RKO (cell line): ENCODE measurements at places on chromosomes 3 and 15.

DNA sequence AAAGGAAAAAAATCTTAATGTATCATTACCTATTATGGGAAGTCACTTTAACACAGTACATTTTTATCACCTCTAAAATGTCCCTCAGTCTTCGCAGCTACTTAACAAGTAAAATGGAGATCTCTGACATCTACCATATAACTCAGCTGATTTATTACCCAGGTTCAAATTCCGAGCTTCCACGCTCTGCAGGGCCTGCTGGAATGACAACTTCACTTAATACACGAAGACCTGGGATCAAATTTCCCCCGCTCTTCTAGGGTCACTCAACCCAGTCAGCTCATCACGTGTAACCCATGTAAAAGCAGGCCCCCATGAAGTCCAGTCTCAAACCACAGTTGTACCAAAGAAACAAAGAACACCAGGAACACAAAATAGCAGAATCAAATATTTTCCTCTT, 44.2 kb upstream of the ACP3 start:
- DNase-seq: no peak

DNA sequence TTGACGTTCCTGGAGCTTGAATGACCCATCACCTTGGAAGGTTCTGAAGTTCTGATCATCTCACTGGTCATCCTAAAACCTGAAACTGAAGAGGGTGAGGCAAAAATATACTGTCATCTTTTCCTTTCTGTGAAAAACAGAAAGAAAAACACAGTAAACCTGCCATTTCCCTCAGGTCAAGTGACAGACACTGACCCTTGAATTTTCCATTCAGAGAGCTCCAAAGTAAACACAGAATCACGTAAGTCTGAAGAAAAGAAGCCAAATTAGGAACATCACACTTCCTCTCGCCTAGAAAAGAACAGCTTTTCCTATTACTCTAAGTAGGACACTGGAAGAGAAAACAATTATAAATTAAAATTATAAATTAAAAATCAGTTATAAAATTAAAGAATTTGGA, 78.7 kb upstream of the TGFBR2 start:
- no peak for DNase-seq

GRCh38 chr3:64067506-64068346, 44.4 kb upstream of the PSMD6 start:
- DNase-seq: no peak

DNA sequence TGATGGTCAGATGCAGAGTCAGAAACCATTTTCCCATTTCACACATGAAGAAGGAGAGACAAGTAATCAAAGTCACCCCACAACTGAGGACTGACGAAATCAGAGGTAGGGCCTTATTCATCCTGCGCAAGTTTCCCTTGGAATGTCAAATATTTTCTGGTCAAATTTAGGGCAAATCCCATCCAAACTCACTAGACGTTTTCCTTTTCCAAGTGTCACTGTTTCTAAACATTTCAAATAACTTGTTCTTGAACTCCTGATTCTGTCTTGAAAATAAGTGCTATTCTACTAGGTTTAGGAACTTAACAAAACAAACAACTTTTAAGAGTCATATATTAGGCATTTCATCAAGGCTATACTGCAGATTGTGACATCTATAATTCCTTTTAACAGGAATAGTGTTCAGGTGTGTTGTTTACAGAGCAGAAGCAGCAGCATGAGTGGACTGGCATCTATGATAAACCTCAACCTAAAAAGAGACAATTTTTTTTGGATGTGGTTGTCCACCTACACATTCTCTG, 40.7 kb downstream of the SUMF1 start:
- no peak for DNase-seq

- DNase-seq: no peak
Observed at GRCh38 chr3:136291302-136291701, 41.2 kb downstream of the PCCB start.
